ENCODE measurements at places on chromosomes 12 and 14. TPM values are rescaled to one million over a fixed set of nuclear protein-coding genes. Genes with fewer than 3 reads are reported as not detected.

GRCh38 chr12:25308756-25309155 is 58.0 kb upstream of the KRAS start:
- H3K36me3 ChIP-seq, result no peaks in the 10 kb centered on the region
- no peak overlapping the region for H3K27ac ChIP-seq
- H3K4me1 ChIP-seq, result no peaks in the 10 kb centered on the region
- no peak for DNase-seq
- no peak overlapping the region for H3K4me3 ChIP-seq
- peaks cover 26% of the 10 kb centered on the region for H3K27me3 ChIP-seq

GRCh38 chr12:94404854-94405253 is 54.8 kb downstream of the CEP83 start:
- H3K4me1 ChIP-seq, result peaks cover 11% of the 10 kb centered on the region
- H3K4me3 ChIP-seq, result no peak overlapping the region
- no peak for DNase-seq
- H3K27ac ChIP-seq, result no peak overlapping the region

The RNF31 gene
- total RNA-seq, result 95.6 TPM

The ADCY4 gene
- total RNA-seq, result 1.6 TPM

GRCh38 chr12:103241184-103241583 is 254.6 kb downstream of the C12orf42 start:
- H3K4me3 ChIP-seq, result no peak overlapping the region
- H3K27me3 ChIP-seq, result no peaks in the 10 kb centered on the region
- H3K27ac ChIP-seq, result no peak overlapping the region
- H3K36me3 ChIP-seq, result no peaks in the 10 kb centered on the region
- H3K4me1 ChIP-seq, result no peaks in the 10 kb centered on the region

The MGST1 gene
- total RNA-seq, result not detected

The REP15 gene
- total RNA-seq, result 0.77 TPM
